ENCODE measurements at places on chromosomes 12 and 14.

DNA sequence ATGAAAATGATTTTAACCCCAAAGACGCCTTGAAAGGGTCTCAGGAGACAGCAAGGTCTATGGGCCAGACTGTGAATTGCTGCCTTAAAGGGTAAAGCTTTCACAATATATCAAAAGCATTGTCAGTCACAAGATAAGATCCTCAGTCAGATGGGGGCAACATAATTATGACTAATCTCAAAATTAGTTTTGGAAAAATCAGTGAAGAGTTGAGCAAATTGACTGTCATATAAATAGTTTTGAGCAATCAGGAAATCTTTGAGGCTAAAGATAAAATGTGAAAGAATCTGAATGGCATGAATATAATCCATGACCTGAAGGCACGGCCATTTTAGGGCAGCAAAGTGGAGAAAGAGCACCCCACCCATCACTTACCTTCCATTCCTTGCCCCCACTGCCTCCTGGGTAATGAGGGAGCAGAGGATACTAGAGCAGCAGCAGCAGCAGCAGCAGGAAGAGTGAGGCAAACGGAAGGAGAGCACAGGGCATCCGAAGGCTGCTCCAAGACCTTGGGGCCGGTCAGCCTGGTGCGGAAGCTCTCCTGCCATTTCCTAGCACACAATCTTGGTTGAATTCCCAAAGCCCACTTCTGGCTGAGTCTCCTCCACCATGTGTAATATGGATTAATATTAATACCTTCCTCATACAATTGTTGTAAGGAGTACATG, 7.0 kb downstream of the STON2 start:
- DNase-seq: no peak

DNA sequence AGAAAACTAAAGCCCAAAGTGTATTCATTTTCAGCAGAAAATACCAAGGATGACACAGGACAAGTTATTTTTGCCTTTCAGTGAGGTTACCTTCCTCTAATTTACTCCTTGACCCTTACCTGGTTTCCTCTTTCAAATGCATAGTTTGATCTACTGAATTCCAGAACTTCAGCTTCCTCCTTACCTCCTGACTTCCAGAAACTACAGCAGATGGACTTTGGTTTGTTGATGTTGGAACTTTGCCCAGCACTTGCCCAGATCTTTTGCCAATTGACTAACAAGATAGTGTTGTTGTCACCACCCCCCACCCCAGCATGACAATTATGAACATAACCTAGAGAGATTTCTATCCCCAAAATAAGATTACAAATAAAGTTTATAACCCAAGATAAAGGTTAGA, 63.2 kb downstream of the NAV3 start:
- DNase-seq: no peak

DNA sequence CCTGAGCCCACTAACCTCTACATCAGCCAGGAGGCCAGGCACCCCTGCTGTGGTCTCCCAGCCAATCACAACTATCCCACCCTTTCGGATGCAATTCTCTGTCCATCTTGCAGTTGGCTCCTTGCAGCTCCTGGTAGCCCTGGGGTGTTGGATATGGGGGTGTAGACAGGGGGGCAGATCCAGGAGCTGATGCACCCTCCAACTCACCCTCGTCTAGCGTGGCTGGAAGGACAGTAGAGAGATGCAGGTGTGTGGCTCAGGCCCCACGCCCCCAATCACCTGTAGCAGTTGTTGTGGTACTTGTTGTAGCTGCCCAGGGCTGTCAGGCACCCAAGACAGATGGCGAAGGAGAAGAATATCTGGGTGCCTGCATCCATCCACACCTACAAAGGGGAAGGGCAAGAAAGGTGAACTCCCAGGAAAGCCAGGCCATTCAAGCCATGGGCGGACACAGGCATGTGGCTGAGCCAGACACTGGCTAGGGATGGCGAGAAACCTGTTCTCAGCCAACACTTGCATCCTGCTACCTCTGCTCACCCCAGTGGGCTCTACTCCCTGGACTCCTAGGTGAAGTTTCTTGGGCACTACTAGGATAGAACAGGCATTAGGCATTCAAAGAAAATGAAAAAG, 13.4 kb upstream of the SLC6A12 start:
- no peak for DNase-seq

DNA sequence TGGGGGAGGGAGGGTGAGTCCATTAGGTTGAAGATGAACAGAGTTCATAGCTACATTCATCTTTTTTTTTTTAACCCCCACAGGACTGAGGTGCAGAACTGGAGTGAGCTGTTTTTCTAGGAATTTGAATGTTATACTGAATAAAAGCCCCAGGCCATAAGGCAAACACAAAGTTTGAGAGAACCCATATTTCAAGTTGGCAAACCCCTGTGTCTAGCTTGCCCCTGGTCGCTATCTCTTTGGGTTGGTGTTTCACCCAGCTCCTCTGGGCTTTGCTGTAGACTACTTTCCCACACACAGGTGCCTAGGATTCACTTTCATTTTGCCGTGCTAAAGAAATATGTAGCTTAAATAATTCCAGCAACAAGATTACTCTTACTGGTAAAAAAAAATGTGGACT, 5.2 kb upstream of the LMO3 start:
- no peak for DNase-seq

DNA sequence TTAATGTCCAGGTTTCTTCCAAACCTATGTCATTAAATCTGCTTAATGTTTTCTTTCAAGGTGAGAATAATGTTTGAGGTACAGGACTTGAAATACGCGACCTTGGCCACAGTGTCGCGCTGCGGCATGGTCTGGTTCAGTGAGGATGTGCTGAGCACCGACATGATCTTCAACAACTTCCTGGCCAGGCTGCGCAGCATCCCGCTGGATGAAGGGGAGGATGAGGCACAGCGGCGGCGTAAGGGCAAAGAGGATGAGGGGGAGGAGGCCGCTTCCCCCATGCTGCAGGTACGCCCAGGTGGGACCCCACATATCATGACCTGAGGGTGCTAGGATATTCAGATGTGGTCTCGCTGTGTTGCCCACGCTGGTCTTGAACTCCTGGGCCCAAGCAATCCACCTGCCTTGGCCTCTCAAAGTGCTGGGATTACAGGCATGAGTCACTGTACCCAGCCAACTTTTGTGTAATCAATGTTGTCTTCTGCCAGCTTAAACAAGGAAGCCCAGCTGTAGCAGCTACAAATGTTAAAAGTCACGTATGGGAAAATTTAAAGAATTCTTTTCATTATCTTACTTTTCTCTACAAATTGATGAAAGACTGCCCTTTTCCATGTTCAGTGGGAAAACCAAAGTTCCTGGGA, 50.8 kb downstream of the DYNC1H1 start:
- no peak for DNase-seq
